T-helper 17 cell (primary cell): ENCODE measurements at places on chromosomes 11 and 22.
A peak's percentile ranks its signal among the peaks of the same experiment; 100 is the strongest.

GRCh38 chr22:30212363-30212995 lies 34.1 kb downstream of the LIF start:
- H3K27me3 ChIP-seq, result no peaks in the 10 kb centered on the region
- no peak overlapping the region for H3K4me3 ChIP-seq
- no peak for DNase-seq
- H3K4me1 ChIP-seq, result peaks cover 23% of the 10 kb centered on the region
- peak overlapping the region; percentile 60 for H3K27ac ChIP-seq
- H3K36me3 ChIP-seq, result no peaks in the 10 kb centered on the region

DNA sequence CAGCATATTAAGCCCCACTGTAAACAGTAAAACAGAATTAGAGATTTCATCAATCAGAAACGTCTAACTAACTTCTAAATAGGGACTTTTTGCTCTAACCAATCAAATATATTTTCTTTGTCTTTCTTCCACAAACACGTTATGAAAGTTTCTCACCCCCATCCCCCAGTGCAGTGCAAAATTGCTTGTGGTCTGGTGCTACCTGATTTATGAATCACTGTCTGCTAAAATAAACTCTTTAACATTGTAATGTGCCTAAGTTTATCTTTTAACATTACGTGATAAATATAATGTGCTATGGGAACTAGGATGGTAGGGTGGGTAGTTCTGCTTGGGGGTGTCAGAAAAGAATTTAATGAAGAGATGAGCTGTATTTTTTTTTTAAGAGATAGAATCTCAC lies 47.3 kb upstream of the SLC5A1 start:
- H3K4me1 ChIP-seq, result peaks cover 2% of the 10 kb centered on the region
- no peak for DNase-seq

DNA sequence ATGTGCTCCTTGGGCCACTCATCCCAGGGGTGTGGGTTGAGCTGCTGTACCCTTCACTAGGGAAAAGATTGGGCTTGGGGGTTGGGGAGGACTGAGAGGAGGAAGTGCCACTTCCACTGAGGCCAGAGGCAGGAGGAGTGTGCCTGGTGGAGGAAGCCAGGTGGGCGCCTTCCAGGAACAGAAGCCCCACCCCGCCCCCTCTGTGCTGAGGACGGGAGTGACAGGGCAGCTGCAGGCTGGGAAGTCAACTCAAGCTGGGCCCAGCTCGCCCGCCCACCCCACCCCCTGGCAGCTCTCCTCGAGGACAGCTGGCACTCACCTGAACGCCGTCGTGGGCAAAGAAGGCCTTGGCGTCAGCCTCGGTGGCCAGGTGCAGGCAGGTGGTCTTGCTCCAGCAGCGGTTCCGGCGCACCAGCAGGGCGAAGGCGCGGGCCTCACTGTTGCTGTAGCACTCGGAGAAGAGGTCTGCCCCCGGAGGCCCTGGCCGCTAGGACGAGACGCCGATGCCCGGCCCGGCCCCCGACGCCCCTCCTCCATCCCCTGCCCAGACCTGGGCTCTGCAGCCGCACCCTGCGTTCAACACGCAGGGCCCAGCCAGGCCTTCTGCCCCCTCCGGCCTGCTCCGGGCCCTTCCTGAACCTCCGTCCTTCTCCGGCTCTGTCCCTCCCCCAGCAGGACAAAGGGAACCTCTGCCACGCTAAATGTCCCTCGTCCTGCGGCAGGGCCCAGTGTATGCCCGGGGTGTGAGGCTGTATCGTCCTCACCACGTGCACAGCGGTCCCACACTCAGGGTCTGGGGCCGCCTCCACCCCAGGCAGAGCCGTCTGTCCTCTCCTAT lies 13.4 kb downstream of the TSSC4 start:
- H3K4me1 ChIP-seq, result no peaks in the 10 kb centered on the region
- no peaks in the 10 kb centered on the region for H3K36me3 ChIP-seq
- no peak overlapping the region for H3K4me3 ChIP-seq
- H3K27me3 ChIP-seq, result no peaks in the 10 kb centered on the region

GRCh38 chr11:2839395-2839943 lies 46.1 kb downstream of the CDKN1C start:
- no peaks in the 10 kb centered on the region for H3K36me3 ChIP-seq
- H3K27me3 ChIP-seq, result no peaks in the 10 kb centered on the region
- no peak for DNase-seq
